Lower lobe of right lung (tissue), 2 donors: ENCODE measurements at places on chromosomes 16 and 17. TPM values are rescaled to one million over a fixed set of nuclear protein-coding genes. Genes with fewer than 3 reads are reported as not detected.

GRCh38 chr17:29640981-29641642, 18.4 kb upstream of the CORO6 start:
- DNase-seq: no peak

Gene CAPN15
- total RNA-seq: 44.3 TPM

Gene CCDC40
- 14.1 TPM for total RNA-seq

Gene PYDC1
- total RNA-seq: not detected

Gene MEOX1
- 0.86 TPM for total RNA-seq

DNA sequence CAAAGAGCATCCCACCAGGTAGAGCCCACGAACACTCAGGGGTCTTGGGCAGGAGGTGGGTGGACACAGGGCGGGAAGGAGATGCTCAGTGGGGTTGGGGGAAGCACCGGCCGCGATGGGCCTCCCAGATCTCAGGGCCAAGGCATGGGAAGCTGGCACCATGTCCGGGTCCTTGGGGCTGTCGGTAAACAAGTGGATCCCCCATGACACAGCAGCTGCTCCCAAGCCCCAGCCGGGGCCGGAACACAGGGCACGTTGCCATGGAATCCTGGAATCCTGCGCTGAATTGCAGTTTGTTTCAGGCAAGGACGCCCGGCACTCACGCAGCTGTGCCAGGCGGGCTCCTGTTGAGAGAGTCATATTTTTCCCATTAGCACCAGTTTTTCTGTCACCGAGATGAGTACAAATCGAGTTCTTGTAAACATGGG, 23.0 kb upstream of the CHMP6 start:
- no peak for DNase-seq

- DNase-seq: no peak
Measured at GRCh38 chr17:43958748-43959352, 5.1 kb upstream of the PYY start.

DNA sequence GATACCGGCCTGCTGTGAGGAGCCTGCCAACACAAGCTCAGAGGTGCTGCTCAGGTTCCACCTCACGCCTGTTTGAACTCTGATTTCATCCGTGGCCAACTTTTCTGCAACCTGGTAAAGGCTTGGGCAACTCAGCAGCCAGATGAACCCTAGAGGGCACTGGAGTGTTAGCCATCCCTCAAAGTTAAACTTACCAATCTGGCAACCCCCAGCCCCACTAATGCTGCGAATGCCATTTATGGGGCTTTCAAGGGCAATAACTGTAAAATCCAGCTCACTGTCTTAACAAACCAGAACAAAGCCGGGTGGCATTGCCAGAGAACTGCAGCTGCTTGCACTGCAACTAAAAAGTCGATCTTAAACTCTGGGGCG, 105.5 kb downstream of the AXIN2 start:
- DNase-seq: no peak

DNA sequence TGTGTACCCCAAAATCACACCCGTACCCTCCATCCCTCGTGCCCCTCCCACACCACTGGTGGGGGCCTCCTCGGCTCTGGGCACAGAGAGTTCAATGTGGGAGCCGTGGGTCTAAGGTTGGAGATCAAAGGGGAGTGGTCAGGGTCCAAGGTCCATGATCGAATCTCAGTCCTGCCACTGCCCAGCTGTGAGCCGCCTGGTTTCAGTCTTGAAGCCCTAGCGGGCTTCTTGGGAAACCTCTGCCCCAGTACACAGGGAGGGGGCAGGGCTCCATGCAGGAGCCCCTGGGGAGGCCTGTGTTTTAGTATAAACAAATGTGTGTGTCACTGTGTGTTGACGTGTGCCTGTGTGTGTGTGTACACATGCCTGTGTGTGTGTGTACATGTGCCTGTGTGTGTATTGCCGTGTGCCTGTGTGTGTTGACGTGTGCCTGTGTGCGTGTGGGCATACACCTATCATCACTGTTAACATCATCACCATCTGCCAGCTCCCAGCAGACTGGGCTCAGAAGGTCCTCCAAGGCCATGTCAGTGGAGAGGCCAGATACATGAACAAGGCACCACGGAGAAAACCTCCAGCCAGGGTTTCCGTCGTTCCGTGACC, 26.5 kb upstream of the ZNF469 start:
- DNase-seq: no peak

Gene SALL1
- not detected for total RNA-seq

Gene GPR139
- total RNA-seq: not detected

DNA sequence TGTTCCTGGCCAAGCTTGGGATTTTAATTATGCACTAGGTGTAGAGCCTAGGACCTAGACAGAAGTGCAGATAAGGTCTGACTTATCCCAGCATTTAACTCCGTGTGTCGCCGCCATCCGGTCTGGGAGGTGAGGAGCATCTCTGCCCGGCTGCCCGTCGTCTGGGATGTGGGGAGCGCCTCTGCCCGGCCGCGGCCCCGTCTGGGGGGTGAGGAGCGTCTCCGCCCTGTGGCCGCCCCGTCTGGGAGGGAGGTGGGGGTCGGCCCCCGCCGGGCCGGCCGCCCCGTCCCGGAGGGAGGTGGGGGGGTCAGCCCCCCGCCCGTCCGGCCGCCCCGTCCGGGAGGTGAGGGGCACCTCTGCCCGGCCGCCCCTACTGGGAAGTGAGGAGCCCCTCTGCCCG, 7.1 kb upstream of the B4GALNT2 start:
- DNase-seq: no peak

DNA sequence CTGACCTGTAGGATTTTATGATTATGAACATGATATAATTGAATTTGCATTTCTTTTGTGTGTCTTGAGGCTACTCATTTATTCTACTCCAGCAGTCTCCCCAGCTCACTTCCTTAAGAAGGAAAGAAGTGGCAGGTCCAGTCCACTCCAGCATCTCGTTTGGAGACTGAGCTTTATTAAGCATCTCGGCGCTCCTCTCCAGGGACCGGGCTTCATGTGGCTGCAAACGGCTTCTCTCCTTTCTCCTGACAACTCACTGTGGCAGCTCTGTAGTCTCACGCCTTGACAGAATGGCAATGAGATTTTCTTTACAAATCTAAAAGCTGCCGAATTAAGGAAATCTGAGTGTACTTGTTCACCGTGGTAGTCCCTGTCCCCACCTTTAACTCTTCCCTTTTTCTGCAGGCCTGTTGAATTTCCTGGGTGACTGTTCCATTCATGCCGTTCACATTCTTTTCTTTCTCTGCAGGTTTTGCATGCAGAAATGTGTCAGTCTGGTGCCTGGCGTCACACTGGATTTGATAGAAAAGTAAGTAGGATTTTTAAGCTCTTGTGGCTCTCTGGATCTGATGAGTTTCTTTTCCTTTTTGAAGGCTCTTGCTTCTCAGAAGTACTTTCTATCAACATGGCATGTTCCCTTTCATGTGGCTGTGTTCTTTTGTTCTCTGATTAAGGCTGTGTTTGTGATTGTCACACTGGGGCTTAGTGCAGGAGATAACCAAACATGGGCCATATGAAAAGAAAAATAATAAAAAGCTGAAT, 200.5 kb upstream of the CHMP6 start:
- DNase-seq: no peak

DNA sequence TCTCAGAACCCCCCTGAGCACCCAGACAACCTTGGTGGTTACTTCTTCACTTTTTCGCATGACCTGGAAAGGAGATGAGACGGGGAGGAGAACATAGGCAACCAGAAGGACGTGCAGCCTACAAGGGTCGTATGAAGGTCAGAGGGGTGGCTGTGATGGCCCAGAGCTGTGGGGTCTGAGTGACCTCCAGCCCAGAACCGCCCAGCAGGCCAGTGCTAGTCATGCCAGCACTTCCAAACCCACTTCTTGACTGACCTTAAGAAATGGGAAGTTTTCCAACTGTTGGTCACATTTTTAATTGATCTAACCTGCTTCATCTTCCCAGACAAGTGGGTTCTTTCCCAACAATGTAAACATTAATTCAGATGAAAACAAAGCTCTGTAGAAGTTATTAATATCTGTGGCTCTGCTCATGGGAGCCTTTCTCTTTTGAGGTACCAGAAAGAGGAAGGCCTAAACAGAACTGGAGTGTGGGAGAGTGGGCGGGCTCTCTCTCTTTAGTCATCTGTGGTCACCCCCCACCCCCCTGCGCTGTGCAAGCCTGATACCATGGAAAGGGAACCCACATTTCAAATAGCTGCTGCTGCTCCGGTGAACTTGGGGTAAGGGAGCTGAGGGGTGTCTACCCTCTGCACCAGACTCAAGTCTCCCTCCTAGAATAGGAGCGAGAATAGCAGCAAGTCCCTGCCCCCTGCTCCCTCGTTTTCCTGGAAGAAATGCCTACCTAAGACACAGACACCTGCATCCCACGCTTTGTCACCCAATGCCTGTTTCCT, 101.6 kb downstream of the RAB11FIP4 start:
- peak; percentile 87 for DNase-seq

DNA sequence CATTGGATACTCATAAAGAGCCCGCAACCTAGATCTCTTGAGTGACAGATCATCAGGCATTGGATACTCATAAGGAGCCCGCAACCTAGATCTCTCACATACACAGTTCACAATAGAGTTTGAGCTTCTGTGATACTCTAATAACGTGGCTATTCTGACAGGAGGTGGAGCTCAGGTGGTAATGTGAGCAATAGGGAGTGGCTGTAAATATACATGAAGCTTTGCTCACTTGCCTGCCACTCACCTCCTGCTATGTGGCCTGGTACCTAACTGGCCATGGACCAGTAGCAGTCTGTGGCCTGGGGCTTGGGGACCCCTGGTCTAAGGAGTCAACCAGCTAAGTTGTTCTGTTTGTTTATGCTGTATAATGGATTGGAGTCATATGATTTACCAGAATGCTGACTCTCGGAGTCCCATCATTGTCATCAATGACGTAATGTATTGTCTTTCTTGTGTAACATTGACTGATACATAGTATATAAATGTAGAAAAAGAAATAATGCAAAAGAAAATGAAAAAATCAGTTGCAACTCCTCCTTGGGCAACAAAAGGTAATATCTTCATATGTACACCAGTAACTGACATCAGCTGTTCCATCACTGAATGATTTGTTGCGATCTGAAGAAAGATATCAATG, 17.5 kb downstream of the ABCA9 start:
- DNase-seq: no peak

DNA sequence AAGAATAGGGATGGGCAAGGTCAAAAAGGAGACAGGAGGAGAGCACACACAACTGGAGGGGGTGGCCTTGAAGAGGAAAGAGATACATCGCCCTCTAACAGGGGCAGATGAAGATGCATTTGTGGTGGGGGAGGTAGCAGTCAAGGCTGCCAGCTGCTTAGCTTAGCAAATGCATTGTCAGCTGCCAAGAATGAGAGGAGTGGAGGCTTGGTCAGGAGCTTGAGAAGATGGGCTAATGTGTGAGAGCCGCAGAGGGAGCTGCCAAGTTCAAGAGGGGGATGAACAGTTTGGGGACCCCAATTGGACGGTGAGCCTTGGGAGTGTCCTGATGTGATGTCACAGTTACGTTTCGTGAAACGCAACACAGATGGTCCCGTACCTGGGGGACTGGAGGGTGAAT, 28.9 kb upstream of the GNA13 start:
- DNase-seq: no peak

DNA sequence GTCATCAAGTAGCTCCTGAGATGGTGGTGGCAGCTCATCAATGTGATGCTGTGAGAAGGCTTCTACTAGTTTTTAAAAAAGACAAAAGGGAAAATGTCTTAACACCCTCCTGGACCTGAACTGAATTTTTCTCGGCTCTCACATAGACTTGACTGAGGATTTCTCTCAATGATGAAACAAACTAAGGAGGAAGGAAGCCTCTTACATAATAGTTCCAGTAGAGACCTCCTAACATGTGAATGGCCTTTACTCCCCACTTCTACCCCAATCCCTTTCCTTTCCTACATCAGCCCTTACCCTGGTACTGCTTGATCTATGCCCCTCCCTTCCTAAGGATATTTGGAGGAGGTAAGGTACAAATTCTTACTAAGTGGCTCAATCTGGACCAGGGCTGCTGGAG, 54.8 kb upstream of the MTMR4 start:
- no peak for DNase-seq

- no peak for DNase-seq
Measured at GRCh38 chr17:80354336-80354735, 60.6 kb upstream of the ENDOV start.

GRCh38 chr17:44071772-44072171, 1.2 kb downstream of the G6PC3 start:
- peak; percentile 15 for DNase-seq

Gene PPM1E
- 0.30 TPM for total RNA-seq

Gene TLCD2
- 13.4 TPM for total RNA-seq

GRCh38 chr17:64111831-64112230, 18.1 kb downstream of the ERN1 start:
- DNase-seq: no peak

Gene FNDC8
- not detected for total RNA-seq

DNA sequence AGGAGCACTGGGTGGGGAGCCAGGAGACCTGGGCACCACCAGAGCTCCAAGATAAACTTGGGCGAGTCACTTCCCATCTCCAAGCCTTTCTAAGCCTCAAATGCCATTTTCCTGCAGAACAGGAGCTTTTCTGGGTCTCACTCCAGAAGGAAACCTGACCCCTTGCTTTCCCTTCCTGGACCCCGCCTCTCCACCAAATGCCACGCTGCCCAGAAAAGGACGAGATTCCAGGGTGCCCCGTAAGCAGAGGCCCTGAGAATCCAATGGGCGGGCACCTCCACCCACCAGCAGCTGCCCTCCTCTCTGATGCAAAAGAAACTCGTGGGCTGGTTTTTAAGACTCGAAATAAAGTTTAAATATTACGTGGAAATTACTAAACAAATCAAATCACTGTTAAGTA, 31.3 kb downstream of the ZNF423 start:
- no peak for DNase-seq

Gene SECTM1
- total RNA-seq: 44.5 TPM

GRCh38 chr17:38441429-38442061, 13.3 kb downstream of the ARHGAP23 start:
- peak; percentile 38 for DNase-seq

DNA sequence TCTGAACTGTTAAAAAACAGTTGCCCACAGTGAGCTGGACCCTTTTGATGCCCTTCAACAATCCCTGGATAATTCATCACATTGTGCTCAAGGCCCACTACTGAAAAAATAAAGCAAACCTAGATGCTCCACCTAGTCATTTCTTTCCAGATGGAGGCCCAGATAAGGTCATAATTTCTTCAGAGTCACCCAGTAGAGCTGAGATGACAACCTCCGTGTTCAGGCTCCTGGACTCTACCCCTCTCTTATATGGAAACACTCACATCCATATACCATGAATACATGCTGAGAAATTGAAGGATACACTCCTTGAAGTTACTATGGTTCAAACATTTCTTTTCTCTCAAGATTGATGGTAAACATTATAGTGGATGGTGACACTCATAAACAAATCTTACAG, 2.7 kb upstream of the ABCA3 start:
- no peak for DNase-seq

Gene PGP
- 13.3 TPM for total RNA-seq

Gene FOXL1
- total RNA-seq: 0.83 TPM

GRCh38 chr17:59601130-59601529, 18.6 kb upstream of the CLTC start:
- DNase-seq: no peak
